ENCODE measurements at places on chromosomes 12 and 14. TPM values are rescaled to one million over a fixed set of nuclear protein-coding genes. Genes with fewer than 3 reads are reported as not detected.

The STON2 gene
- total RNA-seq: 0.40 TPM

The RNASE7 gene
- total RNA-seq: not detected

The RAB3IP gene
- total RNA-seq: 28.0 TPM

The CHD8 gene
- total RNA-seq: 80.3 TPM

The VWF gene
- 1,119 TPM for total RNA-seq

The AJUBA gene
- total RNA-seq: 52.0 TPM

The IL31 gene
- total RNA-seq: not detected

The FOXN4 gene
- not detected for total RNA-seq

The TMEM132C gene
- total RNA-seq: 0.13 TPM
